ENCODE measurements at places on chromosomes 11 and 22.
A peak's percentile ranks its signal among the peaks of the same experiment; 100 is the strongest.

GRCh38 chr22:22720201-22720723 is 75.8 kb downstream of the GGTLC2 start:
- DNase-seq: no peak

DNA sequence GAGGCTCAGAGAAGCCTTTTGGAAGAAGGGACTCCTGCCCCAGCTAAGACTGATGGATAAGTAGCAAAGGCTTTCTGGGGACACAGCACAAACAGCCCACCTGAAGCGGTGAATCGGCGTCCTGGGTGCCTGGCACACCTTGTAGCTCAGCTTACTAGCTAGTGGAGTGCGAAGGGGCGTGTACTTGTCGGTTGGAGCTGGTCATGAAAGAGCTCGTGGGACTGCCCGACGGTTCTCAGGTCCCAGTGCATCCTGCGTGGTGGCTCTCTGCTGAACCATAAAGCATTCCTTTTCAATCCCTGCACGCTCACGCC is 690 bp upstream of the UVRAG start:
- DNase-seq: no peak

DNA sequence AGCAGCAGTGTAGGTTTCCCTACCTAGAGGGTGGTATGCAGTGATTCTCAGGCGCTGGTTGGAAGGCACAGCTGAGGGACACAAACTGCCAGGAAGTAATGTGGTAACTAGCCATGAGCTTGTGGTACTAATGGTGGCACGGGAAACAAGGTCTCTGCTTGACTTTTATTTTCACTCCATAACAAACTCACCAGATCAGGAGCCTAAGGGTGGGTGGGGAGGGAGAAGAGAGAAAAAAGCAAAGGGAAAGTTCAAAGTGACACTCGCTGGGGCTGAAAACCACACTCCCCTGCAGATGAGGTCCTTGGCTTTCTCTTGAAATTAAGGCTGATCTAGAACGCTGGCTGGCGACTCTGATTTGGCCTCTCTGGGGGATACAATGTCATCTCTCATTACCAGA is 22.0 kb downstream of the TRAF6 start:
- no peak for DNase-seq

- DNase-seq: no peak
Observed at GRCh38 chr11:2142300-2142759, 3.1 kb upstream of the IGF2 start.

DNA sequence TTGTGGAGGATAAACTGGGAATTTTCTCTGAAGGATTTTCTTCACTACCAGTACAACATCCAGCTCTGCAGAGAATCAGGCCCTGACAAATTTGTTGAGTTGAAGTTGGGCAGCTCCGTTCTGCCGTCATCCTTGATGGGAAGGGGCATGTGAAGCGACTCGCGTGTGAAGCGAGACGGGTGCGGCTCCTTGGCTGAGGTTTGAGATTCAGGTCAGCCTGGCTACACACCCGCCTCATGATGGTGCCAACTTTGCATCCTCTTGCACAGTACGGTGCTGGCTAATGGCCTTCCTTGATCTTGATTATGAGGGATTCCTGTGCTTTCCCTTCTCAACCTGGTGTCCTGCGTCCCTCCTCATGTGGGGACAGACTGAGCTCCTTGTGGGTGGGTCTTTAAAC is 19.7 kb upstream of the CDC42EP2 start:
- DNase-seq: no peak

GRCh38 chr11:98365941-98366340 is 654.8 kb upstream of the CNTN5 start:
- no peak for DNase-seq

- no peak for DNase-seq
Observed at GRCh38 chr11:75856912-75857311, 41.9 kb downstream of the UVRAG start.

- no peak for DNase-seq
Observed at GRCh38 chr11:35058669-35059434, 80.1 kb upstream of the CD44 start.

DNA sequence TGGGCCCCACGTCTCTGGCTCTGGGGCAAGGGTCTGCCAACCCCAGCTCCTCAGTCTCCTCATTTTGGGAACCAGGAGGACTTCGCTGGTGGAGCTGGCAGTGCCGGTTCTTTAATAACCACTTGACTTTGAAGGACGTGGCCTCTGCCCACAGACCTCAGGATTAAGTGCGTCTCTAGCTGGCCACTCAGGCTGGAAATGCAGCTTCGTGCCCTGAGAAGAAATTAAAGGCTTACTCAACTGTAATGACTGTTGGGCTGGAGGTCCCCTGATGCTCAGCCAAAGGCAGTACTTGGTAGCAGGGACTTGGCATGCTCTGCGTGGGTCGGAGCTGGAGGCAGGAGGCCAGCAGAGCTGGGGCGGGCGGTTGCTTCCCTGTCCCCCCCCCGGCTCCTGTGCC is 16.7 kb upstream of the PARVG start:
- DNase-seq: no peak

DNA sequence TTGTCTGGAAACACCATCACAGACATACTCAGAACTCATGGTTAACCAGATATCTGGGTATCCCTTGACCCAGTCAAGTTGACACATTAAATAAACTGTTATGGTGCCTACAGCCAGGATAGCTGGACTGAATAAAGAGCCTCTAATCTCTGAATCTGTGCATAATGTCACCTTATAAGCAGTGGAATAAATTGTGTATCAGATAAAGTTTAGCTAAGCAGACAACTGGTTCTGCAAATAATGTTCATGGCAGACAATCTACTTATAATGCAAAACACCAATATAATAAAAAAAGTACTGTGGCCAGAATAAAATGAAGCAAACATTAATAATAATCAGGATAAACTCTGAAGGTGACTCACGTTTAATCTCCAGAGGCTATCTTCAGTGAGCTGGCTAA is 628.5 kb upstream of the FAT3 start:
- DNase-seq: no peak

DNA sequence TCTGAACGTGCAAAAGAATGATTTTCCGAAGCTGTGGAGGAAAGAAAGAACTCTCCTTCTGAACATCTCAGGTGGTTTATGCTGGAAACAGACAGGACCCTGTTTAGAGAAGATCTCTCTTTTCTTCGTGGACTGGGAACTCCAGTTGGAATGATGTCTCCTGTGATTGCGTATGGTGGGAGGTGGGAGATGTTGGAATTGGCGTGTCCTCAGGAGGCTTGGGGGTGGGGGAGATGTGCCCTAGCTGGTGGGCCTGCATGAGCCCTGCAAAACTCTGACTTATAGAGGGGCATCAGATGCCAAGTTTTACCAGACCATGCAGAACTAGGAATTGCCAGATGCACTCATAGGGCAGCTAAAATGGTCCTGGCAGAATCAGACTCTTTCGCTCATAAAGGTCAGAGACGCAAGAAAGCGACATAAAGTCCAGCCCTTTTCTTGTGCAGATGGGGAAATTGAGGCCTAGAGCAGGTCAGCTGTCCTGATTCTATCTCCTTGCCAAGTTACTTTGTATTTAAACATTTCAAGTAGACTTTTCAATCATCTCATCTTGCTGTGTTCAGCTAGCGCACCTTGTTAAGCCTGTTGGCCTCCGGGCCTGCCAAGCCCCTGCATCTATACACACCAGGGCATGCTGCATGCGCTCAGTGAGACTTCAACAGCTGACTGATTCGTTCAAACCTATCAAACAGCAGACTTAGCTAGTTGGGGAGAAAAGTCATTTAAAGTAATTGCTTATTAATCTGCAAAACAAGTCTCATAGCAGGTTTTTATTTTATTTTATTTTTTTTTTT is 34.2 kb upstream of the EHF start:
- no peak for DNase-seq

- no peak for DNase-seq
Observed at GRCh38 chr11:95524314-95525036, 265.1 kb downstream of the FAM76B start.

- no peak for DNase-seq
Observed at GRCh38 chr22:46212195-46212594, 37.9 kb downstream of the CDPF1 start.

DNA sequence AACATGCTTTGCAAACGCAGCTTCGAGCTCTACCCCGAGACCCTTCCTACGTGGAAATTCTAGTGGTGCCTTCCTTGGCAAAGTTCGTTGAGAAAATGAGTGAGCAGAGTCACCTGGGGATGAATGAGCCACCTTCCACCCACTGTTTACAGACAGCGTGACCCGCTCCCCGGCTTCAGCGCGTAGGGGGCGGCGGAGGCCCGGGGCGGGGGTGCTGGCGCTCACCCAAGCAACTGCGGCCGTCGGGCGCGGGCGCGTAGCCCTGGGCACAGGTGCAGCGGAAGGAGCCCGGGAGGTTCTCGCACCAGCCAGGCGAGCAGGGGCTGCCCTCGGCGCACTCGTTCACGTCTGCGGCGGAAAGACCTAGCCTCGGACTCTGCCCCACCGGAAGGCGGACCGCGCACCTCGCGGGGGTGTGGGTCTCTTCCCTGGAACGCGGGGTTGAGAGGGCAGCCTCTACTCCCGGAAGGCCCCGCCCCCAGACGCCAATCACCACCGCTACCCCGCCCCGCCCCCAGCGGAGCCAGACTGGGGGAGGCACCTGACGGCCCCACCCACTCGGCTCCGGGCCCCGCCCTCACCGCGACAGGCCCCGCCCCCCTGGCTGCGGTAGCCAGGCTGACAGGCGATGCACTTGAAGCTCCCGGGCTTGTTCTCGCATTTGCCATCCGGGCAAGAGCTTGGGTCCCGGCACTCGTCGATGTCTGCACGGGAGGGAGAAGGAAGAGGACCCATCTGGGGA is 11.8 kb downstream of the LTBP3 start:
- peak; percentile 99 for DNase-seq

DNA sequence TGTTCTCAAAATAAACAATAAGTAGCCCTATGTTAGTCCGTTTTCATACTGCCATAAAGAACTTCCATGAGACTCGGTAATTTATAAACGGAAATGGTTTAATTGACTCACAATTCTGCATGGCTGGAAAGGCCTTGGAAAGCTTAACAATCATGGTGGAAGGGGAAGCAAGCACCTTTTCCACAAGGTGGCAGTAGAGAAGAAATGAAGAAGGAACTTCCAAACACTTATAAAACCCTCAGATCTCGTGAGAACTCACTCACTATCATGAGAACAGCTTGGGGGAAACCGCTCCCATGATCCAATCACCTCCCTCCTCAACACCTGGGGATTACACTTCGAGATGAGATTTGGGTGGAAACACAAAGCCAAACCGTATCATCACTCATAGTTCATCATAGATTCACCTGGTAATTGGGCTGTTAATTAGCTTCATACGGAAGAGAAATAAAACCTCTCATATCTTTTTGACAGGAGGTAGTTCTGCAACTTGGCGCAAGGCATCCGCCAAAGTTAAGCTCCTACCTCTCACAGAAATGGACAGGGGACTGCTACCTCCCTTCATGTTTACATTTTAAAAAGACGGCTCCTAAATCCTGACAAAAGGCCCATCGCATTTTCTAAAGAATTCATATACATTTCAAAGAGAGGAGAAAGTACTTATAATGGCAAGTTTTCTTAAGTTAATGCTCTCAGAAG is 49.0 kb downstream of the MUC15 start:
- DNase-seq: peak; percentile 52

Measured in T47D (cell line).